ENCODE measurements at places on chromosomes 11 and 22.
A peak's percentile ranks its signal among the peaks of the same experiment; 100 is the strongest.

DNA sequence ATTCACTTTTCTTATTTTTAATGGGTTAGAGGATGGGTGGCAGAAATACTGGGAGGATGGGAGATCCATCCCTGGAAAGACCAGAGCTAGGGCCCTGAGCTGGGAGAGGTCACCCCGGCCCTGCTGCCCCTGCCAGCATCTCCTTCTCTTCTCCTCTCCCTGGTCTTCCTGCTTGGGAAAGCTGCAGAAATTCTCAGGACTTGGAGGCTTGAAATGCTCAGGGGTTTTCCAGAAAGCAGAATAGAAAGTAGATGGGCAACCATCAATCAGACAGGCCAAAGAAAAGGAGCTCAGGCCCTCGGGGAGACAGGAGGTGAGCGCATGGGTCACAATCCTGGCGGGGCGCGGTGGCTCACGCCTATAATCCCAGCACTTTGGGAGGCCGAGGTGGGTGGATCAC lies 1.5 kb downstream of the APOBEC3H start:
- no peak for DNase-seq

DNA sequence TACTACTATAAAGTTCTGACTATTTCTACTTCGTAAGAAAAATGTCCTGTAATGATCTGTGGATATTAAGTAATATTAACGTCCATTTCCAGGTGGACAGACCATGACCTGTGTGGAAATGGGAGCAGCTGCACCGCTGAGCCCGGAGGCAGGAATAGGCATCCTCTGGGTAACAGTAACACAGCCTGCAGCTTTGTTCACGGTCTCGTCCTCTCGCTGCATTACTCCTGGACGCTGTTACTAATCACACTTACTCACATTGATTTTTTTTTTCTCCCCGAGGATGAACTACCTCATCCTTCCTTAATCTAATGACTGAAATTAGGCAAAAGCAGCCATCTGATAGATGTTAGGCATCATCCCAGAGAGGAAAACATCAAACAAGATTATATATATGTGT lies 345.7 kb upstream of the NARS2 start:
- no peak for DNase-seq

- no peak for DNase-seq
Observed at GRCh38 chr11:72451831-72452376, 17.6 kb upstream of the CLPB start.

DNA sequence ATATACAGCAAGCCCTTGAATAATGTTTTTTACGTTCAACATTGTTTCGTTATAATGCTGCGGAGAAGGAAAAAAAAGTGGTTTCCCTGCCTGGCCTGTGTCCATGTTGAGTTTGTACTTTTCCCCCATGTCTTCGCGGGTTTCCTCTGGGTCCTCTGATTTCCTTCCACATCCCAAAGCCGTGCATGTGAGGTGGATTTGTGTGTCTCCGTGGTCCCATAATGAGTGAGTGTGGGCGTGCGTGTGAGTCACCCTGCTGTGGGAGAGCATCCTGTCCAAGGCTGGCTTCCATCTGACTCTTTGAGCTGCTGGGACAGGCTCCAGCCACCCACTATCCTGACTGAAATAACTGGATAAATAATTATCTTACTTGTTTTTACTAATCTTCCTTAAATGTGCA lies 29.6 kb upstream of the SNX19 start:
- no peak for DNase-seq

DNA sequence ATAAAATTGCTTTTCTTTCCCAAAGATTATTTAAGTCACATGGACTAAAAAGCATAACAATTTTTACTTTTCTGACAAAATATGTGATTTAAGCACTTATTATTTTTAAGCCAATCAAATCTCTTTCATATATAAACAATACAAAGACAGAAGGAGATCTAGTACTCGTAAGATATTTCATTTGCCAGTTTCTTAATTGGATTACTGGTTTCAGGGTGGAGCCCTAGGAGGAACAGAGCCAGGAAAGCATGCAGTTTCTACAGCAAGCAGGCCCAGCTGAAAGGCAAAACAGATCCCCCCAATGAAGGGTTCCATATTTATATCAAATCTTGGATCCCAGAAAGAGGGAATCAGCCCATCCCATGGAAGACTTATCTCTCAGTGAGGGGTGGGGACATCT lies 177.0 kb downstream of the KIF18A start:
- DNase-seq: no peak

DNA sequence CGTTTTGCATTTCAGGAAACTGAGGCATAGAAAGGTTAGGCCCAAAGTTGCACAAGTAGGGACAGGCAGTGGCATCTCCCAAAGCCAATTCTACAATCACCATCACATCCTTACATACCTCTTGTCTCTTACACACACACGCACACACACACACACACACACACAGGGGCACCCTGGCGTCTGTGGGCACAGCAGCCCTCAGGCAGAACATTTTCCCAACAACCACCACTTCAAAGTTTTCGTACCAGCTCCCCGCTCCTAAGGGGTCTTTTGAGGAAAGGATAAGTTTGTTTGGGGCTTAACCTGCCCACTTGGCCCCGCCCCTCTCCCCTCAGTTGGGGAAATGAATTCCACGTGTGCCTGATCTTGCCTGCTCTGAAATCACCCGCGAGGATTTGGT lies 14.7 kb upstream of the LRRC32 start:
- DNase-seq: no peak

DNA sequence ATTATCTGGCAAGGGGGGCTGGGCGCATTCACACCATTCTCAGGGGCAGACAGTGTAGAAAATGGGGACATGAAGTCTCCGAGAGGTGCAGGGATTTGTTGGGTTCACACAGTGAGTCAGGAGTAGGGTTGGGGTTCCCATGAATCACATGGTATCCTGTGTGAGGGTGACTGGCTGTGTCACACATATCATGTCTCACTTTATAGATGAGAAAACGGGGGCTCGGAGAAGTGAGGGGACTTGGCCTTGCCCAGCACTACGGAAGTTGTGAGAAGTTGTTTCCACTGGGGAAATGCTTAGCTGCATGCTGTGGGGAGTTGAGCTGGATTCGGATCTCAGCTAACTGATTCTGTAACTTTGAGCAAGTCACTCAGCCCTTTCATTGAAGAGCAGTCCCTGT lies 4.2 kb downstream of the GAL3ST3 start:
- DNase-seq: no peak

- DNase-seq: no peak
Observed at GRCh38 chr11:9784602-9785315, 120.9 kb downstream of the SWAP70 start.

DNA sequence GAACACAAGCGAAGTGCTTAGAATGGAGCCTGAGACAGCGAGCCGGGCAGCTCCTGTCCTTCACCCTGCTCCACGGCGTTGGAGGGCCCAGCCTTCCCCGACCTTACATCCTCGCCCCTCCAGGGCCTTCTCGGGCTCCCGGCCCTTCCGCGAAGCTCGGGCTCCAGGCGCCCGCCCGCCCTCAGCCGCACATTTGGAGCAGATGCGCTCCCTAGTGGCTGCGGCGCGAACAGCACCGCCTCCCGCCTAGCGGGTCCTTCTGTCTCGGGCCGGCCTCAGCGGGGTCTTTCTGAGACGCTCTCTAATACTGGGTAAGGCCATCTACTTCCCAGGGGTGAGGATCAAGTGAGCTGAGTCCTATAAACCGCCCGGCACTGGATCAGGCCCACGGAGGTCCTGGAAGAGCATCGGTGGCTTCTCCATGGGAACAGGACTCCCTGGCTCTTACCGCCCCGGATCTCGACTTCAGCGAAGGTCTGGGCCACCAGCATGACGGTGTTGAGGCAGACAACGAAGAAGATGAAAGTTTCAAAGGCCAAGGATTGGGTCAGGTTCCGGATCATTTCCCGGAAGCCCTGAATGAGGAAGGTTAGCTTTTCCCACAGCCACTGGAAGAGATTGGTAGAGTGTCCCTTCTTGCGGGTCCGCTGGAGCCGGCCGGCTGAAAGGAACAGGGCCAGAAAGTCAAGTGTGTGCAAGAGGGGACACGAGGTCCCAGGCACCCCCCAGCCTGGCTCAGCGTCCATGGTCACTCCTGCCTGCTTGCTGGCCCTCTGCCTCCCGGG lies 3.7 kb downstream of the CATSPER1 start:
- peak; percentile 64 for DNase-seq

GRCh38 chr22:19862619-19863246 lies 8.1 kb upstream of the GNB1L start:
- no peak for DNase-seq

GRCh38 chr11:269146-269890 lies 8.9 kb upstream of the NLRP6 start:
- no peak for DNase-seq

DNA sequence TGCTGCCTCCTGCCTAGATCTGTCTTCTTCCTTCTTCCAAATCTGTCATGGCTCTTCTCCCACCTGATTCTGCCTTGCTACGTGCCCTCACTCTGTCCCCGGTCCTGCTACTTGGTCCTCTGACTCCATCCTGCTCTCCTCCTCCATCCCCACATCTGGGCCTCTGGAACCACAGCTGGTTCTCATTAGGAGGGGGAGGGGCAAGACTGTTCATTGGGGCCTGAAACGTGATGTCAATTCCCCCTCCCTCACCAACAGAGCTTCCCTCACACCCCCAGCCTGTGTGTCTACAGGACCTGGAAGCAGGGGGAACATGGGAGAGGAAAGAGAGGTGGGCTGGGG lies 9.1 kb downstream of the DCHS1 start:
- DNase-seq: no peak

DNA sequence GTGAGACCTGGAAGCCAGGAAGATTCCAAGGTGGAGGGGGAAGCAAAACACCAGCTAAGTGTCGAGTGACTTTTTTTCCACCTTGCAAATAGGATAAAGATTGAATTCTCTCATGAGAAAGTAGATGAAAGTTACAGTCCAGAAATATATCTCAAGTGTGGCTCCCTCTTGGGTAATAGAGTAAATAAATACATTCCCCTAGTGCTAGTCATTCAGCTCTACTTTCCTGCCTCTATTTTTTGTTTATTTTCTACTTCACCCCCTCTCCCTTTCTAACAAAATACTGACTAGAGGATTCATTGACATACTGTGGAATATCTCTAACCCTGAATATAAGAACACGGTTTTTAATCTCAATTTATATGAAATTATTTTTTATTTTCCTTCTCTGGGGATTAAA lies 19.2 kb upstream of the OOSP4B start:
- no peak for DNase-seq

DNA sequence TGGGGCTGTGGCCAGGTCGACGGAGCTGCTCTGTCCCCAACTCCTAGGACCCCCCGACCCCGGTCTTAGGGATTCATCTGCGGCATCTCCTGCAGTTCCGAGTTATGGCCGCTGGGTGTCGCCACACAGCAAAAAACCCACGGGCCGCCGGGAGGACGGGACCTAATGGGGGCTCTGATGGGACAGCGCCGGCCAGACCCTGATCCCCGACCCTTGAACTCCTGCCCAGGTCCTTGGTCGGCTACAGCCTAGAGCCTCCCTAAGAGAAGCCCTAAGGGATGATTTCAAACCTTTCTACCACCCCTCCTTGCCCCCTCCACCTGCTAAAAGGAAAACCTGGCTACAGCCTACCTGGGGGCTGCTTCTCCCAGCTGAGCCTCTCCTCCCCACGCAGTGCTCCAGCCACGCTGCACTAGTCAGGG lies 30.8 kb upstream of the LRRC10B start:
- no peak for DNase-seq

GRCh38 chr11:100546714-100547113 lies 140.4 kb upstream of the ARHGAP42 start:
- DNase-seq: no peak

GRCh38 chr11:2674658-2675131 lies 25.1 kb downstream of the KCNQ1OT1 start:
- DNase-seq: no peak

DNA sequence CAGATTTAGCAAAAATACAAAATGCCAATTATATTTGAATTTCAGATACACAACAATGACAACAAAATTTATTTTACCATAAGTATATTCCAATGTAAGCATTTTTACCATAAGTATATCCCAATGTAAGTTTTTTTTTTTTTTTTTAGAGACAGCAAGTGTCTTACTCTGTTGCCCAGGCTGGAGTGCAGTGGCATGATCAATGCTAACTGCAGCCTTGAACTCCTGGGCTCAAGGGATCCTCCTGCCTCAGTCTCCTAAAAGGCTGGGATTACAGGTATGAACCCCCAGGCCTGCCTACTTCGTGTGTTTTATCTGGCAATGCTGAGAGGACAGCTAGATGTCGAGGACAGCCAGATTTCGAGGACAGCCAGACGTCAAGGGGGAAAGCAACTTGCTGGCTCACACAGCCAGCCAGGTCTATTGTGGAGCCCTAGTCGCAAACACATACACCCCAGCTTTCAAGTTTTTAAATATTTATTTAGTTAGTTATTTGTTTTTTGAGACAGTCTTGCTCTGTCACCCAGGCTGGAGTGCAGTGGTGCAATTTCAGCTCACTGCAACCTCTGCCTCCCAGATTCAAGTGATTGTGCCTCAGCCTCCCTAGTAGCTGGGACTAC lies 1.1 kb upstream of the SERPING1 start:
- no peak for DNase-seq

- DNase-seq: no peak
Observed at GRCh38 chr11:57476047-57476756, 15.9 kb downstream of the RTN4RL2 start.

DNA sequence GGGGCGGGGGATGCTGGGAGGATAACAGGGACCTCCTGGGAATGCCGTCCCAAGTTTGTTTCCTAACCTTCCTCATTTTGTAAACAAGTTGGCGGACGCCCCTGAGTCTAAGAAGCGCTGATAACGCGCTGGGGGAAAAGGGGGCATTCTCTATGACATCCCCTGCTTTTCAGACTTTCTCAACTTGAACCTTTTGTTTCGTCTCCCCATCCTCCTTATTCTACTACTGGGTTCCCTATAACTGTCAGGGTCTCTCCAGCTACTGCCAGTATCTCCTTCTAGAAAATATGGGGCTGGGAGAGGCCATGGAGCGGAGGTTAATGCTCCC lies 654 bp downstream of the TMEM86A start:
- DNase-seq: no peak

DNA sequence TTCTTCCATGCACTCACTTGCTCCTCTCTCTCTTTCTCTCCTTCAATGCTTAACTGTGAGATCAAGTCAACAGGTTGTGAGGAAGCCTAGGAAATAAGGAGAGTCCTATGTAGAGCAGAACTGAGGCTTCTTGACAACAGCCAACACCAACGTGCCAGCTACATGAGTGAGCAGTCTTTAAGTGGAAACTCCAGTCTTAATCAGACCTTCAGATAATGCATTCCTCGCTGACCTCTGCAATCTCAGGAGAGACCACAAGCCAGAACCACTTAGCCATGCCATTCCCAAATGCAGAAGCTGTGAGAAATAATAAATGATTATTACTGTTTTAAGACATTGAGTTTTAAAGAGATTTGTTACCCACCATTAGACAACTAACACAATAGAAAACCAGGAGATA lies 6.1 kb upstream of the TEAD1 start:
- DNase-seq: no peak
